Endodermal cell (in vitro differentiated cells): ENCODE measurements at places on chromosomes 11 and 22. TPM values are rescaled to one million over a fixed set of nuclear protein-coding genes. Genes with fewer than 3 reads are reported as not detected.

DNA sequence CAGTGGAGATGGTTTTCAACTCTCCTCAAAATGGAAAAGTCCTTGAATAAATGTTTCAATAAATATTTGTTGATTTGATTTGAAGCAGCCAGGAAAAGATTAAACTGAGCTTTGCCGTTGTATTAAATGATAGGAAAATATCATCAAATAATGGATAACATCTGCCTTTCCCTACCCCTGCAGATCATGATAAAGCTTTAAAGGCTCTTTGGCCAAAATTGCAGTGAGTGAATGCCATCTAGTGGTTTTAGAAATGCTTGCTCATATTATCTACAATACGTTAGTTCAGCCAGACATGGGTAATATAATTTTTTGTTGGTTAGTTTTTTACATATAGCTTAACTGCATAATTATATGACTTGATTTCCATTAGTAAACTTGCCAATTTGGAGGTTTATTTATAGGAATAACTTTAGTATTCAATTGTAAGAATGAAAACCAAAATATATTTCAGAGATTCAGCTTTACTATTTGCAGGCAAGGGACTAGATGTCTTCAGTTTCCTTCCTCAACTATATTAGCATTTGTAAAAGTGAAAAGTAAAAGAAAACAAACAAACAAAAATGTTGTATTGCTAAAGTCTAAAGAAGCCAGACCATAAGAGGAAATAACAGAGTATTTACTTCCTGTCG is 159.2 kb downstream of the MSANTD4 start:
- no peak for DNase-seq

DNA sequence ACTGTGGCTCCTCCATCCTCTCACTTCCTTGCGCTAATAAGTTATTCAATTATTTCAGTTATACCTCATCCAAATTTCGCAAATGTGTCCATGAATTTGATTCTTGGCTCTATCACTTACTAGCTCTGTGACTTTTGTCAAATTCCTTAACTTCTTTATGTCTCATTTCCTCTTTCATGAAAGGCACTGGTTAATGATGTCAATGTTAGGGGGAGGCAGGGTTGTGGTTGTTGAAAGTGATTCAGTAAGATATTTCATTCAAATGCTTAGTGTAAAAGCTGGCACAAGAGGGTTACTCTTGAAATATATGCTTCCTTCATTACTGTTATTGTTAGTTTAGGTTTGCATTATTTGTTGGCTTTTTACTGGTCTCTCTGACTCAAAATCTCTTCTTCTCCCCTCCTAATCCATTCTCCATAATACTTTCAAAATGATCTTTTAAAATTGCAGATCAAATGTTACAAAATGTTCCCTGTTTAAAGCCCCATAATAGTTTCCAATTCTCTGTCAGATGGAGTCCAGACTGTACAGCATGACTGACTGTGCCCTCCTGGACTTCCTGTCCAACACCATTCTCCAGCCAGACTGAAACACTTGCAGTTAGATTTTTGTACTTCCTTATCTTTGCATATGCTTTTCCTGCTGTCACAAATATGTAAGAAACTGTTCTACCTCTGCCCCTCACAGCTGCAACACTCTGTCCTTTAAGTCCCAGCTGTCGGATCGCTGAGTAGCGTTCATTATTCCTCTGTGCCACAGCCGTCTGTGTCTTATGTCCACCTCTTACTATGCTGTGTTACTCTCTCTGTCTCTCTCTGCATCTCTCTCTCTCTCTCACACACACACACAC is 510.6 kb upstream of the RAG2 start:
- DNase-seq: no peak

DNA sequence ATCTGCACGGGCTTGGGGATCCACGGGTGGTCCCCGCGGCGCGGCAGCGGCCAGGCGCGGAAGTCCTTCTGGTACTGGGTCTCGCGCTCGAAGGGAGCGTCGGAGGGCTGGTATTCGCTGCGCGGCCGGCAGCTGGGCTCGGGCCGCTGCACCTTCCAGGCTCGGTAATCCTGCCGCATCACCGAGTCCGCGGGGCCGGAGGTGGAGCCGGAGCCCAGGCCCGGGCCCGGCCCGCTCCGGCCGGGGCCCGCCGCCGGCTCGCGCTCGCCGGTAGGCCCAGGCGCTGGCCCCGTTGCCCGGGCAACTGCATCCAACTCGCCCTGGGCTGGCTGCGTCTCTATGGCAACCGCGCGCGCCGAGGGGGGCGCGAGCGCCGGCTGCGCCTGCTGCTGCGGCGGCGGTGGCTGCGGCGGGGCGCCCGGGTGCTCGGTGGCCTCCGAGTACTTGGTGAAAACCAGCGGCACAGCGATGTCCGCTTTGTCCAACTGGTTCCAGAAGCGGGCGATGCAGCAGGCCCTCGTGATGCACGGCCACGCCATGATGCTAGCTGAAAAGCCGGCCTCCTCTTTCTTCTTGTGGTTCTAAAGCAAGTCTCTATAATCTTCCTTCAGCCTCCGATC is 897 bp downstream of the MAP6 start:
- DNase-seq: peak; percentile 89

DNA sequence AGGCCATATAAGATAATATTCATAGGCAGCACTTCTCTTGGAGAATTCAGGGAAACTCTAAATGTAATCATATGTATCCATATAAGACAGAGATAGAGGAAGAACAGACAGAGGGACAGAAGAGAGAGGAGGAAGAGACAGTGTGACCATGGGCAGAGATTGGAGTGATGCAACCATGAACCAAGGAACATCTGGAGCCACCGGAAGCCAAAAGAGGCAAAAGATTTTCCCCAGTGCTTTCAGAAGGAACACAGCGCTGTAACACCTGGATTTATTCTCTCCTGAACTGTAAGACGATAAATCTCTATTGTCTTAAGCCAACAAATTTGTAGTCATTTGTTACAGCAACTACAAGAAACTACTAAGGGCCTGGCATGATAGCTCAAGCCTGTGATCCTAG is 57.7 kb downstream of the GAB2 start:
- no peak for DNase-seq

- DNase-seq: no peak
Observed at GRCh38 chr11:21116009-21116408, 446.6 kb downstream of the NELL1 start.

- DNase-seq: peak; percentile 98
Observed at GRCh38 chr22:35376728-35377472, 4.0 kb upstream of the HMOX1 start.

- no peak for DNase-seq
Observed at GRCh38 chr11:50174189-50174588, 141.5 kb downstream of the OR4C45 start.

GRCh38 chr11:65315866-65316226 is 1.2 kb downstream of the CDC42EP2 start:
- no peak for DNase-seq

DNA sequence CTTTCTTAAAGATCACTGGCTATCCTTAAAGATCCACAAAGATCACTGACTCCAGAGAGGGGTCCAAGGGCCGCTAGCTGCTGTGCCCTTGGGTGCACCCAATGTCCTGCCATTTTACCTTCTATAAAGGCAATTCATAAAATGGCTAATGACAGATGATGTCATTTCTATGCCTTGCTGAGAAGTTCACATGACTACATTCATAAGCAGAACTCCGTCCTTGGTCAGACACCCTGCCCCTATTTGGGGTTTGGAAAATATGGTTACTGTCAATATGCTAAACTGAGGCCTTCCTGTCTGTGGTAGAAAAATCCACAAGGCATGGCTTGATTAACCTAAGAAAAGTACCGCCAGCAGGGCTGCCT is 60.9 kb upstream of the BMAL1 start:
- DNase-seq: no peak

DNA sequence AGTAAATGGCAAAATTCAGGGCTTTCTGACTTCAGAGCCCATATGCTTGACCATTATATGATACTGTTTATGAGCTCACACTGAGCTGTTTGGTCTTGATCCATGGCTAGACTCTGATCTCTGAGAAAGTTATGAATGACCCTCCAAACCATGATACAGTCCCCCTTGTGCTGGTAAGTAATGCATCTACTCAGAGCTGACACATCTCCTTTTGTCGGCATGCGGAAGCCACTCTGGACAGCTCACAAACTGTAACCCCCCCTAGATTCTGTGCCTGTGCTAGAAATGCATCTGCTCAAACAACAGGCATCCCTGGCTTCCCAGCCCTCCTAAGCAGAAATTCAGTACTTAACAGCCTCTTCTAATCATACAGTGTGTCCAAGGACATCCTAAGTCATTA is 150.8 kb upstream of the RAG2 start:
- DNase-seq: no peak

- no peak for DNase-seq
Observed at GRCh38 chr11:47395223-47396048, 13.0 kb upstream of the SLC39A13 start.

GRCh38 chr11:60165951-60166350 is 16.9 kb downstream of the MS4A6A start:
- no peak for DNase-seq

DNA sequence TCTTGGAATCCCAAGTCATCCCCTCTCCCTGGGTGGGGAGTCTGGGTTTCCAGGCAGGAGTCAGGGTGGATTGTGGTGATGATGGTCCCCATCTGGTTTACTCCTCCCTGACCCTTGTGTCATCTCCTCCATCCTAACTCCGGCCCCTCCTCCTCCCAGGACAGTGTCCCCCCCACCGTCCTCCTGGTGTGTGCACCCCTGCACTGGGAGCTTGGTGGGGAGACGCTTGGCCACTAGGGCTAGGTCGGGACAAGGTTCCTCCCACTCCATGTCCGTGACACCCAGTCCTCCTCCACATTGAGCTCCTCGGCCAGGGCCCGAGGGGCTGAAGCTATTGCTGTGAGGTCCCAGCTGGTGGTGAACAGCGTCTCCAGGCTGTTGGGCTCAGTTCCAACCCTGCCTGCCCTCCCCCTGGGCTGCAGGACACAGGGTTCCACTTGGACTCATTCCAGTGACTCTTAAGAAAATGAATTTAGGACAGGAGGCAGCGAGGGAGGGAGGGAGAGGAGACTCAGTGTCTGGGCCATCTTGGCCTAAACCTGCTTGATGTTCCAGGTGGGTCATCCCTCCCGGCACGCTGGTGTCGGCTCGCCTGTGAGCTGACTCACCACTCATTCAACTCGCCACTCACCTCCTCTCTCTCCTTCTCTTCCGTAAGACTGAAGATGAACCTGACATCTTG is 433.2 kb downstream of the TBC1D22A start:
- peak; percentile 16 for DNase-seq

- no peak for DNase-seq
Observed at GRCh38 chr11:11450744-11451362, 97.8 kb upstream of the CSNK2A3 start.

- peak; percentile 13 for DNase-seq
Observed at GRCh38 chr11:1209371-1210057, 13.4 kb upstream of the MUC5B start.

DNA sequence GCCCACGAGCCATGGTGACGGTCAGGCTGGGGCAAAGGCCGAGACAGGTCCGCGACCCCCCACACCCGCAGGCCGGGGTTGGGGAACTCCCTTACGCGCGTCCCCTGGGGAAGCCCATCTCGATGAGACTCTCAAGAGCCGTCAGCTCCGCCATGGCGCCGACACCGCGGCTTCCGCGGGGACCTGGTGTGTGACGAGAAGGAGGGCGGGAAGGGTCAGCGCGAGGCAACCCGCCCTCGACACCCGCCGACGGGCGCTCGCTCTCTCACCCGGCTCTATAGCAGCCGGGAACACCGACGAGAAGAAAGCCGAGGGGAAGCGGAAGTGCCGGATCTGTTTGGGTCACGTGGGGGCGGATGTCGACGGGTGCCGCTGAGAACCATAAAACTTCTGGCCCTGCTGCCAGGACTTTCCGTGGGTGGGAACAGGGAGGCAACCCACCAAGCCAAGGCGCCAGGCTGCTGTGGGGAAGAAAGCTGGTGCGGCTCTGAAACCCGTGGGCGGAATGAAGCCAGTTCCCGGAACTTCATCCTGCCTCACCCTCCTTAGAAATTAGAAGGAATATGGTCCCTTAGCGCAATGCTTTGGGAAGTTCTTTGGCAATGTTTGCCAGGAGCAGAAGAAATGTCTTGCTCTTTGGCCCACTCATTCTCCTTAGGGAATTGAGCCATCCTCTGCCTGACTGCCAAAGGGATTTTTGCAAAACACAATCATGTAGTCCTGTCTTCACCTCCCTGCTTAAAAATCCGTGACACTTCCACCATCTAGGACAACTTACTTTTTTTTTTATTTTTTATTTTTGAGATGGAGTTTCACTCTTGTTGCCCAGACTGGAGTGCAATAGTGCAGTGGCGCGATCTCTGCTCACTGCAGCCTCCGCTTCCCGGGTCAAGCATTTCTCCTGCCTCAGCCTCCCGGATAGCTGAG is at the start of gene UBXN1:
Gene UBXN1 (minus strand): TSS at position 304 of the 927 bp plus-strand sequence. CDS start 150 bp downstream, at position 154.
- peak; percentile 93 for DNase-seq

DNA sequence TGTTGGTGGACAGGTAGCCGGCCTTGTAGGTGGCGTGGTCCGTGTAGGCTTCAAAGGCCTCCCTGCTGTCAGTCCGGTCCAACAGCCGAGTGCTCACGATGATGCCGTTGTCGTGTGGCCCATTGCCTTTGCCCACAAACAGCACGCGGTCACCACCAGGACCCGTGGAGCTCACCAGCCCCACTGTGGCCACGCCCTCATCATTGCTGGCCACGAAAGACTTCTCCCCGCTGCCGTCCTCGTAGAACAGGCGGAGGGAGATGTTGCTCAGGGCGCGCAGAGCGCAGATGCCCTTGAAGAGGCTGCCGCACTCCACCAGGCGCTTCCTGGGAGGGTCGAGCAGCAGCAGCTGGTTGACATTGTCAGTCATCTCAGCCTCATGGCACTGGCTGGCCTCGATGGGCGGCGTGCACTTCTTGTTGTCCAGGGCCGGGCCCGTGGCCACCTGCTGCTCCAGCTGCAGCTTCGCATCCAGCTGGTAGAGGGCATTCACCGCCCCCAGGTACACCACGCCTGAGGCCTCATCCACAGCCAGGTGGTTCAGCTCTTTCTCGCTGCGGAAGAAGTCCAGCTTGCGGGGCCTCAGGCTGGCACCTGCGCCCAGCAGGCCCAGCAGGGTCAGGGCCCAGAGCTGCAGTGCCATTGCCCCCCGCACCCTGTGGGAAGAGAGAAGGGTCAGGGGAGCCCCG is 17.4 kb downstream of the PLXNB2 start:
- no peak for DNase-seq

DNA sequence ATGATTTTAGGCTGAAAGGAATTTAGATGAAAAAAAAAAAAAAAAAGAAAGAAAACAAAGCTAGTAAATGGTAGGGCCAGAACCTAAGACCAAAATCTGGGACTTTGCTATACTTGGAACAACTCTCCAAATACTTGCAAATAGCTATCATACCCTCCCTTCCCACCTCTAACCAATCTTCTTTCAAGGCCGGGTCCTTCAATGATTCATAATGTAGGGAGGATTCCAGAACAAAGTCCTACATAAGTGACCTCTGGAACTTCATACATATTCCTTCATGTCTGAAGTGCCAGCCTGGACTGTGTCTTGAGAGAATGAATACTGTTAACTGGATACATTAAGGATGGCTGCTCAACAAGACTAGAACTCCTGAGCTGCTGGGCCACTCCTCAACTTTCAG is 9.9 kb downstream of the STK33 start:
- no peak for DNase-seq

- DNase-seq: no peak
Observed at GRCh38 chr11:62013537-62014476, 46.4 kb upstream of the FTH1 start.

GRCh38 chr11:134049303-134049702 is 19.6 kb upstream of the JAM3 start:
- DNase-seq: no peak

GRCh38 chr22:38871360-38872171 is 450 bp downstream of the CBX6 start:
- DNase-seq: peak; percentile 74

APOC3 gene
- total RNA-seq: not detected in 3 replicates

EFCAB6 gene
- 1.4 to 1.8 TPM (median 1.6 TPM) in 3 replicates for total RNA-seq

PTPRCAP gene
- 0.49 TPM in 1 of 3 replicates, not detected in the others for total RNA-seq

PATE2 gene
- 0.23 and 0.79 TPM in 2 replicates for total RNA-seq

KCNJ11 gene
- 2.2 TPM in 2 replicates for total RNA-seq

PKNOX2 gene
- total RNA-seq: 4.6 to 6.9 TPM (median 6.7 TPM) in 3 replicates

APLNR gene
- 3.5 and 4.2 TPM in 2 replicates for total RNA-seq

SYT8 gene
- total RNA-seq: not detected in 2 replicates

CDON gene
- 18.8 and 19.2 TPM in 2 replicates for total RNA-seq
